AG08396 (cell line): ENCODE measurements at places on chromosomes 12 and 14.

DNA sequence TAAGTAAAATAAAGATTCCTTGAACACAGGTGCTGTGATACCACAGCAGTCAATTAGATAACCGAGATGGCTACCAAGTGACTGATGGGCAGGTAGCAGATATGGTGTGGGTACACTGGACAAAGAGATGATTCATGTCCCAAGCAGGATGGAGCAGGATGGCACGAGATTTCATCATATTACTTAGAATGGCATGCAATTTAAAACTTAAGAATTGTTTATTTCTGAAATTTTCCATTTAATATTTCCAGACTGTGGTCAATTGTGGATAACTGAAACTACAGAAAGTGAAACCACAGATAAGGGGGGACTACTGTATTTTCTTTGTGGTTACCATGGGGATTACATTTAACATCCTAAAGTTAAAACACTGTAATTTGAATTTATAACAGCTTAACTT, 7.5 kb upstream of the ZFP36L1 start:
- no peak for DNase-seq

DNA sequence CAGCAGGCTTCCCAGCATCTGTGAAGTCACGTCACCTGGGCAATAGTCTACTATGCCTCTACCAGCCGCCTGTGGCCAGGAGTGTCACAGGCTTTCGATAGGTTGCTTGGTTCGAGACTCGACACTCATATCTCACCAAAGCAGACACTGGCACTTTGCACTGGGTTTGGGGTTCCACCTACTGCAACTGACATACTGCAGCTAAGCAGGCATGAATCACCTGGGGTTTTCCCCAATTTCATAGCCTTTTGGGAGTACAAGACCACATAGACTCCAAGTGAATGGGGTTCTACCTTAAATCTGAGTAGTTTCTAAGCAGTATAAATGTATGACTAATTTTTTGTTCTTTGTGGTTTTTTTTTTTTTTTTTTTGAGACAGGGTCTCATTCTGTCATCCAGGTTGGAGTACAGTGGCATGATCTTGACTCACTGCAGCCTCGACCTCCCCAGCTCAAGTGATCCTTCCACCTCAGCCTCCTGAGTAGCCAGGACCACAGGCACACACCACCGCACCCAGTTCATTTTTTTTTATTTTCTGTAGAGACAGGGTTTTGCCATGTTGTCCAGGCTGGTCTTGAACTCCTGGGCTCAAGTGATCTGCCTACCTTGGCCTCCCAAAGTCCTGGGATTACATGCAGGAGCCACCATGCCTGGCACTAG, 32.1 kb downstream of the DMAC2L start:
- DNase-seq, result no peak

DNA sequence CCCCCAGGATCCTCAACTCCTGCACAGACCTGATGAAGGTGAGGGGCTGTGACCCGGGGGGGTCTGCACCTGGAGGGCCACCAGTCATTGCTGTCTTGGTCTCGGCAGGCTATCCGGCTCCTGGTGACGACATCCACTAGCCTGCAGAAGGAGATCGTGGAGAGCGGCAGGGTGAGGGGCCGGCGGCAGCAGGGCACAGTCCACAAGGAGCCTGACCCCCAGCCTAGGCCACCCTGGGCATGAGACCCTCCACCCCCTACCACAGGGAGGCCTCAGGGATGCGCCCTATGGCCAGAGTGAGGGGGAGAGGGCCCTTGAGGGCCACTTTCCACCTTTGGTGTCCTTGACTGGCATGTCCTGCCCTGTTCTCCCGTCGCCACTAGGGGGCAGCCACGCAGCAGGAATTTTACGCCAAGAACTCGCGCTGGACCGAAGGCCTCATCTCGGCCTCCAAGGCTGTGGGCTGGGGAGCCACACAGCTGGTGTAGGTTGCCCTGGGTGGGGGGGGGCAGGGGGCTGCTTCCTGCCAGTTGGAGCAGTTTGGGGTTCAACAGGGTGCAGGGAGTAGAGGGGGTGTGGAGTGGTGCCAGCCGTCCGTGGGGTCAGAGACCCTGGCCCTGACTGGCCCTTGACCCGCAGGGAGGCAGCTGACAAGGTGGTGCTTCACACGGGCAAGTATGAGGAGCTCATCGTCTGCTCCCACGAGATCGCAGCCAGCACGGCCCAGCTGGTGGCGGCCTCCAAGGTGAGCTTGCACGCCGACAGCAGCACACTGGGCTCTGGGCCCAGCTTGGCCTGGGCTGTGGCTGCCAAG, 25.0 kb downstream of the HIP1R start:
- peak; percentile 91 for DNase-seq

GRCh38 chr12:15583804-15584203, 205.4 kb downstream of the EPS8 start:
- no peak for DNase-seq

DNA sequence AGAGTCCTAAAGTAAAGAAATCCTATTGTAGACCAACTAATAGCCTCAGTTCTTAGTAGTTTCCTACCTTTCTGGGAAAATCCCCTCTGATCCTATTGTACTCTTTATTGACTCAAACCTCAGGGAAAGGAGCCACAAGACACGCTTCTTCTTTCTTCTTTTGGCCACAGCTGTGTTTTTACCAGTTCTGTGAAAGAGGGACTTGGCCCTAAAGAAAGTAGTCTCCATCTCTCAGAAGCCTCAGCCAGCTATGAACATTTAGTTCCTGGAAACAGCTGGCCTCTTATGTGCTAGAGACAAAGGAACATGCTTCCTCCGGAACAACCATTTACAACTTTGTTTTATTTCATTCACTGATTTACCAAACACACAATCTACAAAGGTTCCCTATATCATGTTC, 66.1 kb upstream of the ARID2 start:
- DNase-seq, result no peak

GRCh38 chr12:77392467-77393088, 327.2 kb upstream of the E2F7 start:
- DNase-seq, result no peak

- DNase-seq, result no peak
Observed at GRCh38 chr12:100229876-100230275, 29.3 kb downstream of the ACTR6 start.
